ENCODE measurements at places on chromosomes 3 and 15. TPM values are rescaled to one million over a fixed set of nuclear protein-coding genes. Genes with fewer than 3 reads are reported as not detected.

AHSG gene
- polyA plus RNA-seq = not detected

ATP10A gene
- 28.0 TPM for polyA plus RNA-seq

ZNF385D gene
- 2.2 TPM for polyA plus RNA-seq

MEX3B gene
- polyA plus RNA-seq = 4.9 TPM

SKOR1 gene
- polyA plus RNA-seq = 0.02 TPM

KNG1 gene
- not detected for polyA plus RNA-seq

CIDEC gene
- polyA plus RNA-seq = 0.09 TPM

ABHD5 gene
- polyA plus RNA-seq = 33.7 TPM
